ENCODE measurements at places on chromosomes 12 and 14.

DNA sequence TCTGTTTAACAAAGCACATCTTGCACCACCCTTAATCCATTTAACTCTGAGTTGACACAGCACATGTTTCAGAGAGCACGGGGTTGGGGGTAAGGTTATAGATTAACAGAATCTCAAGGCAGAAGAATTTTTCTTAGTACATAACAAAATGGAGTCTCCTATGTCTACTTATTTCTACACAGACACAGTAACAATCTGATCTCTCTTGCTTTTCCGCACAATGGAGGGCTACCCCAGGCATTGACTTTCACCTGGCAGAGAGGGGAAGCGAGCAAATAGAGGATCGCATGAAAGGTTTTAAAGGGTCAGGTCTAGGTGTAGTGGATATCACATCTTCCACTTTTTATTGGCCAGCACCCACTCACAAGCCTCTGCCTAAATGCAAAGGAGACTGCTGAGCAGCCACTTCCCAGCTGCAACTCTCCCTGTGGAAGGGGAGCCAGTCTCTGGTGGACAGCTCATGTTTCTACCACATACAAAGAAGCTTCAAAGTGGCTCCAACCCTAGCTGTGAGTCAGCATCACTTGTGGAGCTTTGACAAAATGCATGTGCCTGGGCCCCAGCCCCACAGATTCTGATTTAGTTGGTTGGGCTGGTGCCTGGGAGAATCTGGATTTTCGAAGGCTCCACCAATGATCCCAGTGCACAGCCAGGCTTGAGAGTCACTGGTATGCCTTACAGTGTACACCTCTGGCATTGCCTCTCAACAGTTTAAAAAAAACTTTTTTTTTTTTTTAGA is 7.2 kb upstream of the FNTB start:
- no peak for DNase-seq

DNA sequence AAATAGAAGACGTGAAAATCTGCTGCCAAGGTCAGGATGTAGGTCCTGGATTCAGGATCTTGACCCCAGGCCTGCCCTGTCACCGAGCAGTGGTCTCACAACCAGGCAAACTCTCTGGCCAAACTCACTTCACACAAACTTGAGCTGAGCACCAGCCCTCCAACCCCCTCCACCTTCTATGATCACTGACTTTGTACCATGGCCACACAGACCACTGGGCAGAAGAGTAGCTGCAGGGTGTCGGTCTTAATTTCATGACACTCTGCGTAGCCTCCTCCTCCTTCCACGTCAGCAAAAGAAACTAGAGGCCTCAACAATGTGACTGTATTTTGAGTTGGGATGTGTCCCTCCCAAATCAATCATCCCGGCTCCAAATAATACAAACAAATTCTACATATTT is 7.2 kb upstream of the TBX3 start:
- DNase-seq, result no peak

GRCh38 chr12:76506149-76506548 is 53.4 kb downstream of the OSBPL8 start:
- DNase-seq, result no peak

- no peak for DNase-seq
Measured at GRCh38 chr14:52399104-52399503, 85.0 kb downstream of the PTGER2 start.

- no peak for DNase-seq
Measured at GRCh38 chr14:72646861-72647528, 246.9 kb downstream of the DPF3 start.

GRCh38 chr12:102169922-102170621 is 27.6 kb downstream of the PMCH start:
- no peak for DNase-seq

- DNase-seq, result no peak
Measured at GRCh38 chr14:37669242-37669641, 73.8 kb downstream of the TTC6 start.

DNA sequence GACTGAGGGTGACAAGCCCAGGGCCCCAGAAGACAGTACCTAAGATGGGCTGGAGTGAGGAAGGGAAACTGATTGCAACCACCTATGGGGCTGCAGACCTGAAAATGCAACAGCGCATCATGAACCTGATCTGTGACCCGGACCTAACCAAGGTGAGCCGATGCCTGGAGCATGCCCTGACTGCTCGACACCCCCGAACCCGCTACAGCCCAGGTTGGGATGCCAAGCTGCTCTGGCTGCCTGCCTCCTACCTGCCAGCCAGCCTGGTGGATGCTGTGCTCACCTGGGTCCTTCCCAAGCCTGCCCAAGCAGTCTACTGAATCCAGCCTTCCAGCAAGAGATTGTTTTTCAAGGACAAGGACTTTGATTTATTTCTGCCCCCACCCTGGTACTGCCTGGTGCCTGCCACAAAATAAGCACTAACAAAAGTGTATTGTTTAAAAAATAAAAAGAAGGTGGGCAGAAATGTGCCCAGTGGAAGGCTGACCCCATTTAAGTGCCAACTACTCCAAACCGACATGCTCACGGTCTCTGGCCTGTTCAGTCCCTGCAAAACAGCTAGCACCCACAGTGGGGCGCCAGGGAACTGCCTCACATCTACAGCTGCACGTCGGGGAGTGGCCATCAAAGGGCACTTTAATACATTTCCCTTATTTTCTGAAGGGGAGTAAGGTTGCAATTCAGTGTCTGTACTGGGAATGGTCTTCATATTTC is 4.2 kb downstream of the RDH5 start:
- DNase-seq, result no peak

DNA sequence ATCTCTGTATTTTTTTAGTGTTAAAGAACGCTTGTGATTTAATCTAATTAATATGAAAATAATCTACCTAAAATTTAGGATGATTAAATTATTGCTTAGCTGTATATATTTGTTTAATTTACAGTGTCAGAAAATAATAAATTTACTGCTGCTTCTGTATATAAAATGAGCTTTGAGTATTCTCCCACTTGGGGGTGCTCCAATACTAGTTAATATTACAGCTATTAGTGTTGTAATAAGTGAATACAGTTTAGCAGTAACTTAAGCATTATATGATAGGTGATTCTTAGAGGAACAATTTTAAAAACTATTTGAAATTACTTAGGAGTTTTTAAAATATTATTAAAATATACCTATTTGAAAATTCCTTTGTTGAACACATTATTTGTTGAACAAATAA is 62.2 kb downstream of the PAPOLA start:
- DNase-seq, result no peak

DNA sequence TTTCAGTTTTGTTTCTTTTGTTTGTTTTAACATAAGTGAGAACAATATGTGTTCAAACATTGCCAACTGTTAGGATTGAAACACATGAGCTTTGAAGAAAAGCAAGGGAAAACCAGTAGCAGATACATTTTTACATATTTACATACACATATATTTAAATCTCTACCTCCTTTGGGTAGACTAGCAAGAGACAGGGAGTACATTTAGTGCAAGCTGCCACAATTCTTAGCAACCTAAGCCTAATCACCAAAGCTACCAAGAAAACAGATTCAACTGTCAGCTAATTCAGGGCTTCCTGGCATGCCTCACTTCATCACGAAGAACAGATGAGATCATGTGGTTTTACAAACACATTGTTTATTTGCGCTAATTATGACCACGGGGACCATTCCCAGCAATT is 143.1 kb downstream of the PRIMA1 start:
- DNase-seq, result no peak

DNA sequence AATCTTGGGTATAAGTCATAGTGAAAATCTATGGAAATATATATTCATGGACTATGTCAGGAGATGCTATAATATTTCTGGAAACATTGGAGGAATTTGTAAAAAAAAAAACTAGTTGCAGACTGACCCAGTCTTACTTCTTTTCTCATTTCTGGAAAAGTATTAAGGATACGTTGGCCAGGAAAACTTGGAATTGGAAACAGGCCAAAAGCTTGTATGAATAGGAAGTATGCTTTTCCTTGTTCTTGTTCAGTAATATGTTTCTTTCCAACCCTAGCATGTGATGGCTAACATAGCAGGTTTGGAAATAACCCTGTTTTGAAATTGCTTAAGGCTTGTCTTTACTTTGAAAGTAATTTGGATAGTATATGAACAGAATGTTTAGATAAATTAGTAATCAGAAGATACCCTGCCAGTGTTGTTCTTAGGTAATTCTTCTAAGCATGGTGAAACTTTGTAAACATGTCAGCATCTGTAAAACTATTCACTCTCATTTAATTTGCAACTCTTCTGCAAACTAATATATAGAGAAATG is 316.2 kb downstream of the NPAS3 start:
- DNase-seq, result no peak

- DNase-seq, result no peak
Measured at GRCh38 chr14:33370426-33370825, 431.7 kb downstream of the NPAS3 start.

- no peak for DNase-seq
Measured at GRCh38 chr12:68340404-68341270, 8.5 kb upstream of the MDM1 start.

DNA sequence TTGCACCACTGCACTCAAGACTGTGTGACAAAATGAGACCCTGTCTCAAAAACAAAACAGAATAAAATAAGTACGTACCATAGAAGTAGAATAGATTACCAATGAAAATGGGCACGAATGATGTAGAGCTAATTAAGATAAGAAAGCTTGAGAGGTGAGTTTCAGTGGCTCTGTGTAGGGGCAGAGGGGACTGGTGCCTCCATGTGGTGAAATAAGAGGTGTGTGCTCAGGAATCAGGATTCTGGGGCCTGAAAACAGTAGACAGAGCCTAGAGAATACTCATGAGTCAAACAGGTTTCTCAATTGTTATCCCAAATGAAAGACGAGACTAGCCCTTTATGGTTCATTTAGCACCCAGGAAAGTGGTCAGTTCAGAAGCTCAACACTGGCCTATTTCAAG is 1145.1 kb downstream of the FLRT2 start:
- DNase-seq, result no peak

DNA sequence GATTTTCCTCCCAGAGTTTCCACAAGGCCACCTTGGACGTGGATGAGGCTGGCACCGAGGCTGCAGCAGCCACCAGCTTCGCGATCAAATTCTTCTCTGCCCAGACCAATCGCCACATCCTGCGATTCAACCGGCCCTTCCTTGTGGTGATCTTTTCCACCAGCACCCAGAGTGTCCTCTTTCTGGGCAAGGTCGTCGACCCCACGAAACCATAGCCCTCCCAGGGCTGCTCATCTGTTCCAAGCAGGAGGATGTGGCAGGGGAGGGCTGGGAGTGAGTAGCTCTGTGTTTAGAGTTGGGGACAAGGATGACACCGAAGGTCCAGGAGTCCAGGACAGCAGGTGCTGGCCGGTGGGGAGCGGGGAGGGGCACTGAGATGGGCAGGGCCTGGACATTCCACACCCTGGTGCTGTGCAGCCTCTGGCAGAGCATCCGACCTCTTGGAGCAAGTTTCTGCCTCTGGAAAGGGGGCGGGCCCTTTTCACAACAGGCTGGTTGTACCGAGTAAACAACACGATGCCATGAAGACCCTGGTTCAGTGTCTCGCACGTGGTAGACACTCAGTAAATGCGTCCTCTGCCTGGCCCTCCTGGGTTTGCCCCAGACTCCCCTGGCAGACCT is 8.2 kb downstream of the SERPINA4 start:
- DNase-seq, result no peak

DNA sequence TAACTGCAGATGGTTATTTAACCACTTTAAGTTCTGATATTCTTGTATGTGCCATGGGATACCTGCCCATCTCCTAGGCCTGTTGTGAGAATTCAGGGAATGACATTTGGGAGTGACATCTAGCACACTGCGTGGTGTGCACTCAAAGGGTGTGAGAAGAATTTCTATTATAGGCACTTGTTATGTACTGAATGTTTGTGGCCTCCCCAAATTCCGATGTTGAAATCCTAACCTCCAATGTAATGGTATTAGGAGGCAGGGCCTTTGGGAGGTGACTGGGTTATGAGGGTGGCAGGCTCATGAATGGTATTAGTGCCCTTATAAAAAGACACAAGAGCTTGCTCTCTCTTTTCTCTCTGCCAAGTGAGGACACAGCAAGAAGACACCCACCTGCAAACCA is 27.6 kb downstream of the VCPKMT start:
- no peak for DNase-seq

GRCh38 chr14:60151715-60152114 is 13.5 kb downstream of the DHRS7 start:
- DNase-seq, result no peak

- no peak for DNase-seq
Measured at GRCh38 chr12:112188130-112188830, 62.9 kb downstream of the TRAFD1 start.

DNA sequence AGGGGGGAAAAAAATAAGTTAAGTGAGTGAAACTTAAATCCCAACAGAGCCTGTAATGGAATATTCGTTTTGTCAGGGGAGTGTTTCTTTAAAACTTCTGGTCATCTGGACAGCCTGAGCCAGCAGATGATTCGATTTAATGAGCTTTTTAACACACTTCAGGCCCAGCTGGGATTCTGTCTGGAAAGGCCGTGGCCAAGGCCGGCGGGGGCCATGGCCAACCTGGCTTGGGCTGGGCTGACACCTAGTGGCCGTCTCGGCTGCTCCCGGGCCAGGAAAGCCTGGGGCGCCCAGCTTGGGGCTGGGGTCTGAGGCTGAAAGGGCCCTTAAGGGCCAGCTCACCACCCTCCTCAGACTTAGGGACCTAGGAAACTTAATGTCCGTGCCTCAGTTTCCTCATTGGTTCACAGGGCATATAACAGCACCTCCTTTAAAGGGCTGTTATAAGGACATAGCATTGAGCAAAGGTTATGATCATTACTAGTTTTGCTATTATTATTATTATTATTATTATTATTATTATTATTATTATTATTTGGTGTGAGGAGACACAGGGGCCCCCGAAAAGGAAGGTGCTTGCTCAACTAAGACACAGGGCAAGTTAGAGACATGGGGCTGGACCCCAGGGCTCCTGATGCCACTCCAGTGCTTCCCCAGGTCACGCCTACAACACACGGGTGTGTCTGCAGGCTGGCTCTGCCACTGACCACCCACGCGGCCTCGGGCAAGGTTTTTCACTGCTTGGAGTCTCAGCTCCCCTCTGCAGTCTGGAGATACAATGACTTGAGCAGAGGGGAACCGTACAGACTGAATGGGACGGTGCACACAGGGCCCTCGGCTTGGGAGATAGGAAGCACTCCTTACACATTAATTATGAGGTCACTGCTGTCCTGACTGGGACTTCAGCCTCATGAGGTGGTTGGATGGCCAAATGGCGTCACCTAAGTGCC is 84.0 kb downstream of the SYNE3 start:
- no peak for DNase-seq
